ENCODE measurements at places on chromosomes 6 and 20.

GRCh38 chr6:112906726-112907125 is 559.6 kb downstream of the RFPL4B start:
- peak; percentile 91 for DNase-seq

GRCh38 chr20:56955680-56956079 is 310.8 kb downstream of the BMP7 start:
- no peak for DNase-seq

DNA sequence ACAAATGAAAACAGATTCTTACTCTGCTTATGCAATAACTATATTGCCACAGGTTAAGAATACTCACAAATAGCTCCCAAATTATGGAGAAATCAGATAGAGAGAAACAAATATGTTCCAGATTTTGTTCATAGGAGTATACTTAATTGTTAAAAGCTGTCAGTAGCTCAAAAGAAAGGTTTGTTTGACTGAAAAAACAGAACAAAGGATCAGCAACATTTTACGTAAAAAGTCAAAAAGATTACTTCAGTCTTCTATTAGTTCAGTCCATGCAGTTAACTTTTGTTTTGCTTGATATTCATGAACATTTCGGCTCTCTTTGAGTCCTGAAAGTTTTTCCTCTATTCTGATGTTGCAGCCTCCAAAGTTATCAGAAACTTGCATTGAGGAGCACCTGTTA is 13.4 kb upstream of the NANP start:
- no peak for DNase-seq

DNA sequence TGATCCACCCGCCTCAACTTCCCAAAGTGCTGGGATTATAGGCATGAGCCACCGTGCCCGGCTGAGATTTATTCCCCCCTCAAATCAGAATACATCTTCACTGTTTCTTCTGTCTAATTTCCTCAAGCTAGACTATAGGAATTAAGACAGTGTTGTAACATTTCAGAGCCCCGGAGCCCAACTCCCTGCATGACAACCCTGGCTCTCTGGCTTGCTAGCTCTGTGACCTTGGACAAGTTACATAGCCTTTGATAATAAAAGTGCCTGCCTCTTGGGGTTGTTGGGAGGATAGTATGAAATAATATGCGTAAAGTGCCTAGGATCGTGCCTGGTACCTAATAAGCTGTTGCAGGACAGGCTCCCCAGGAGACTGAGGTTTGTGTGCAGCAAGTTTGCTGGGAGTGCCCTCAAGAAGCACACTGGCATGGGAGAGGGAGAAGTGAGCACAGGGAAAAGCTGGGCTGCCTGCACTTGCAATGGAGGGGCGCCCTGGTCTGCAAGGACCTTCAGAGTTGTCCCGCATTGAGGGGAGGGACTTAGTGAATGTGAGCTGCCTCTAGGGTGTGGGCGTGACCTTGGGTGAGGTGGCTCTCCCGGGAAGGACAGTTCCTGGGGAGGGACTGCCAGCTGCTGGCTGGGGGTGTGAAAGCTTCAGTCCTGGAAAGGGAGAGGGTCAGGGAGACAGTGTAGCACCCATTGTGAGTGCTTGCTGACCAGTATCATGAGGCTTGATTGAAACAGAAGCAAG is 43.4 kb downstream of the TAF8 start:
- DNase-seq: no peak

GRCh38 chr6:127423921-127424320 is 35.3 kb downstream of the KIAA0408 start:
- no peak for DNase-seq

GRCh38 chr20:38290829-38291814 is 12.8 kb upstream of the BPI start:
- peak; percentile 72 for DNase-seq

DNA sequence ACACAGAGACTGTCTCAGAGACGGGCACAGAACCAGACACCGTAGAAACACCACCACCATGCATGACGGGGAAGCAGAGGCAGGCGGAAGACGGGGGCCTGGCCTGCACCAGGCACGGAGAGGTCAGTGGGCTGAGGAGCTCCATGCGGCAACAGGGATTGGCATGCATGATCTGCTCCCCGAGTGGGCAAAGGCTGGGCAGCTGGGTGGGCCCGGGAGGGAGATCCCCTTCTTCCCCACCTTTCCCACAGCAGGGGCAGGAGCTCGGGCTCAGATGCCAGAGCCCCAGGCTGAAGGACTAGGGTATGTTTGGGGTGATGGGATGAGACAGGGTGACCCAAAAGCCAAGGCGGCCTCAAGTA is 43.2 kb downstream of the RAB44 start:
- DNase-seq: no peak

- DNase-seq: no peak
Observed at GRCh38 chr20:33233129-33233774, 2.5 kb upstream of the BPIFA1 start.

GRCh38 chr6:72826744-72827438 is 205.0 kb downstream of the KCNQ5 start:
- peak; percentile 61 for DNase-seq

- DNase-seq: no peak
Observed at GRCh38 chr6:92708945-92709344, 710.4 kb downstream of the EPHA7 start.

- no peak for DNase-seq
Observed at GRCh38 chr20:25207149-25207959, 11.8 kb downstream of the ENTPD6 start.

GRCh38 chr6:155013457-155013876 is 18.4 kb downstream of the TIAM2 start:
- no peak for DNase-seq

DNA sequence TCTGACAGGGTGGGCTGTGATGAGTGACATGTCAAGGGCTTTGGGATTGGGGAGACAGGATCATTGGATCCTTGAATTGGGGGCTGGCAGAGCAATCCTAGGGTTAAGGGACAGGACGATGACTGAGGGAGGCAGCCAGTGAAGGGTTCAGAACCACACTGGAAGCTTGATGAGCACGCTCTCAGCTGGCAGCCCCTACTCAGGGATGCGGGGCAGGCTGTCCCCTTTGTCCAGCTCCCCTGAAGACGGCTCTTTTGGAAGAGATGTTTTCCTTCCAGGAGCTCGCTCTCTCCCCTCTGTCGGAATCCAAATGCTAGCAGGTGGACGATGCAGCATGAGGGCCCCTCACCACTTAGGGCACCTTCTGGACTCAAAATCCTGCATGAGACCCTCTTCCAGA is 8.4 kb downstream of the TGM3 start:
- DNase-seq: no peak

DNA sequence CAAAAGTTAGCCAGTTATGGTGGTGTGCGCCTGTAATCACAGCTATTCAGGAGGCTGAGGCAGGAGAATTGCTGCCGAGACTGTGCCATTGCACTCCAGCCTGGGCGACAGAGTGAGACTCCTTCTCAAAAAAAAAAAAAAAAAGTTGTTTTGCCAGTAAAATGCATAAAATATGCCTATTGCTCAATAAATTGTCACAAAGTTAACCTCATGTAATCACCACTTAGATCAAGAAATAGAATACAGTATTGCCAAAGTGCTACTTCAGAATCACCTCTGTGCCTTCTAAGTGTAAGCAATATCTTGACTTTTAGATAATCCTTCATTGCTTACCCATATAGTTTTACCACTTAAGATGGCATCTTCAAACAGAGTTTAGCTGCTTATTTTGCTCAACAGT is 80.7 kb downstream of the TRMT11 start:
- DNase-seq: no peak

DNA sequence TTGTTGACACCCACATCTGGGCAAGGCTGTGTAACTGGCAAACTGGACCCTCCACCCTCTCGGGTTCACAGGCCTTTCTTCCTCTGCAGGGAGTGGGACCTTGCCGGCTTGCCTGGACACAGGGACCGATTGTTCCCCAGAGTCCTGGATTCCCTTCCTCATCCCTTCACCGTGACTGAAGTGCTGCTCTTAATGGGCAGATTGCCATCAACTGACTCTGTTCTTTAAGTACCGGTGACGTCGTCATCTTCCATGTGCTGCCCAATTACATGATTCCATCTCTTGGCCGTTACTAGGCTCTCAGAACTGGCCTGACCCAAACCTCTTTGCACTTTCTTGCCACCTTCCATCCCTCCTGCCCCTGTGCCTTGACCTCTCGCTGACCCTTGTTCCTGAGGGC is 85.4 kb downstream of the EYA4 start:
- DNase-seq: no peak

DNA sequence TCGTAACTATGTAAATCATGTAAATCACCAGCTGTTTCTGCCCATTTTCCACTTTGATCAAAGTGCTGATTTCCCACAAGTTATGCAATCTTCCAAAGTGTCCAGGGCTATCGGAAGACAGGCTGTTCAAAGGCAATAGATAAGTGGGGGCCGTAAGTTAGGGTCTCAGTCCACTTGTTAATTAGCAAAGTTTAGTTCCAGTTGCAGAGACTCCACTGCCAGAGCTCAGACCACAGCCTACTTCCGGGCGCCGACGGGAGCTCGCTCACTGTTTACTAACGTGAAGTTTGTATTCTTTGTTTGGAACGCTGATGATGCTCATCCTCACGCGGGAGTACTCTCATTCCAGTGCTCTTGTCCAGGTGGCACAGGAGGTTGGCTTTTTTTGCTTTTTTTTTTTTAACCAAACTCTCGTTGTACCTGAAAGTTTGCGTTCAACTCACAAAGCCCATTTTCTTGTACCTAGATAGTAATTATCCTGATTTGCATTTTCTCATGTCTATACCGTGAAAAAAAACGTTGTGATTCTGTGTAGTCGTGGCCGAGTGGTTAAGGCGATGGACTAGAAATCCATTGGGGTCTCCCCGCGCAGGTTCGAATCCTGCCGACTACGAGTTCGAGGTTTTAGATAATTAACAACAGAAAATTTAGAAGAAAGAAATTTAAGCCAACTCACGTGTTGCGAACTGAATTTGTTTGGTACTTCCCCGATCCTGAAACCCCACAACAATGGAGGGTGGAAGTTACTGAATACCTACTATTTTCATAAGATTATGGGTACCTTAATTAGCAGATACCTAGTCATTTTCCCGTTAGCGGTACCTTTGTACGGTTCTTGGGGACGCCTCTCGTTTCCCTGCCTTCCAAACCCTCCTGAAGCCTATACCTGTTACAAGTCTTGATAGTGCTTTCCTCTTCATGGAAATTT is 29.9 kb upstream of the ZNF184 start:
- DNase-seq: no peak

GRCh38 chr6:49151957-49152356 is 311.1 kb downstream of the MMUT start:
- no peak for DNase-seq

- peak; percentile 89 for DNase-seq
Observed at GRCh38 chr6:139308936-139309603, 17.3 kb upstream of the TXLNB start.

DNA sequence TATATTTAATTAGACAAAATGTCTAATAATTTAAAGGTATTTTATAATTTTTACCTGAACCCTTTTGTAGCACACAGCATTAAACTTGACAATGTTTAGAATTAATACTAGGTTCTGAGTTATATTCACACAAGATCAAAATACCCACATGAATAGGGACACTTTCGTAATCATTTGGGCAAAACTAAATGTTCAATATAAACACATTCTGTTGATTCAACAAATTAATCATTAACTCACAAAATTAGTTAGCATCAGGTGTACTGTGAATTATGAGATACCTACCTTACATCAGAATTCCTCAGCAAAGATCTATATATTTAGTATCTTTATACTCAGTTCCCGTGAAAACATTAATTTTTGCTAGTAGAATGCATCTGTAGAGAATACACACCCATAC is 481.5 kb upstream of the MANEA start:
- DNase-seq: no peak

GRCh38 chr6:100968949-100969348 is 87.8 kb upstream of the ASCC3 start:
- no peak for DNase-seq

- peak; percentile 56 for DNase-seq
Observed at GRCh38 chr20:62668441-62669027, 26.2 kb downstream of the SLCO4A1 start.

DNA sequence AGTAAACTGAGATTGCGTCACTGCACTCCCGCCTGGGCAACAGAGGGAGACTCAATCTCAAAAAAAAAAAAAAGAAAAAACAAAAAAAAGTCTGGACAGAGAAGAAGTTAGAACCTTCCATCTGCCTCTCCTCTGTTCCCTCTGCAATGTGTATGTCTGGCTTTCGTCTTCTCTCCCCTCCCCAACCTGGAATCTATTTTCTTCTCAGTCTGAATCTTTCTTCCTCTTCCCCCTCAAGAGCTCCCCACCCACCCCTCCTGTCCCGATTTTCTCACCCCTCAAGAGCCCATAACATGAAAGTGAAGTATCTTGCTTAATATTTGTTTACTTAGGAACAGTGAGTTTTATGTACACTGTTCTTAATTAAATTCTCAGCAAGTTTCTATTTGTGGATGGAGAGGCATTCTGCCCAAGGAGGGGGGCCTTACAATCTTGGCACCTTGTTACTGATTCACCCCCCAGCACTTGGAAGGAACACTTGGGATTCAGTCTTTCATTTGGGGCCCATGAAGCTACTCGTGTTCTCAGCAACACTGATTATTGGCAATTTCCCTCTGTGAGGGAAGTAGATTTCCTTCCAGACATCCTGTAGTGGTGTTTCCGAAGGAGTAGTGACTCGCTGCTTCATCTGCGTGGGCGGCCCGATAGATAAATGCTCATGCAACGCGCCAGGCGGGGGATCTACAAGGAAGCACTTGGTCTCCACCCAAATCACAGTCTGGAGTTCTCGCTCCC is 69.3 kb upstream of the SRSF6 start:
- no peak for DNase-seq

Data from stromal cell of bone marrow (primary cell).